Activated CD4-positive, alpha-beta T cell treated with anti-CD3 and anti-CD28 coated beads, Interleukin-2, amount 50 U/mL, for 1 hour (primary cell): ENCODE measurements at places on chromosomes 13 and 19.

DNA sequence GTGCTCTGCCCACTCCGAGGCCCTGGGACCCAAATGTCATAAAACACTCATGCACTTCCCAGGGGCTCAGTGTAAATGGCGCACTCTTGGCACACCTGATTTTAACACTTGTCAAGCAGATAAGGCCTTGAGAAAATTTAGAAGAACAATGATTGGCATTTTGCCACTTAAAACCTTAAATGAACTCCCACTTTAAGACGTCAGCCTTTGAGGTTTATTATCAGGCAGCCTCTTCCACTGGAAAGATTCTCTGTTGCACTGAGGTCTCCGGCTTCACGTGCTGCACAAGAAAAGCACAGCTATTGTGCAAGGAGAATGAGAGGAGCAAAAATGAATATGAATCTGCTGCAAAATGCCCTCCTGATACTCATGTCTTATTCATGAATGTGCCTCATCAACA is 38.5 kb upstream of the ATP11A start:
- DNase-seq: no peak

DNA sequence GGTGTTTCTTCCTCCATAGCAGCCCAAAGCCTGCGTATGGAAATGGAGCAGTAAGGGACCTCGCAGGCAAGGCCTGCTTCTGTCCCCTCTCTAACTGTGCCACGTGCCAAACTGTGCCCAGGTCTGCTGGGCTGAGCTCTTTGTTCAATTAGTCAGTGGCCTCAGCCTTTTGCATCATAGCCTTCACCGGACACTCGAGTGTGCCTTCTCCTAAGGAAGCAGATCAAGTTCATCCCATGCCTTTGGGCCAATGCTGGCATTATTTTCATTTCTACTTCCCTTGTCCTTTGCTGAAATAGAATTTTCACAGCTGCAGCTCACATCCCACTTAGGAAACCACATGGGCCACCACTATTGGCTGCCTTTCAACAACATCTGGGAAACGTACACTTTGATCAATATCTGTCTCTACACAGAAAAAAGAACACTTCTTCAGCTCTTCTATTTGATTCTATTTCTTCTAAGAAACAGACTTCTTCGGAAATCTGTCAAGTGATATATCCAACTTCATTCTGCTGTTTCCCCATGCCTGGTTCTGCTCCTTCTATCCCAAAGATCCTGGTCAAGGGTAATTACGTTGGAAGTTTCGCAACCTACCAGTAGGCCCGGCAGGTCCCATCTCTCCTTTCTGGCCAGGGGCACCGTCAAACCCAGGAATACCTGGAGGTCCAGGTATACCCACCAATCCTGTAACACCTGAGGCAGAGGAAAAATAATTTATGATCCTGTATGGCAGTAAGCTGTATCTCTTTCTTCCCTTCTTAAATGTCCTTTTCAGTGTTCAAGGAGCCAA is 143.9 kb downstream of the COL4A1 start:
- no peak for DNase-seq

GRCh38 chr13:27139565-27139964 is 32.0 kb downstream of the USP12 start:
- DNase-seq: no peak

- DNase-seq: peak; percentile 64
Measured at GRCh38 chr13:106570299-106570852, 2.4 kb upstream of the ARGLU1 start.

DNA sequence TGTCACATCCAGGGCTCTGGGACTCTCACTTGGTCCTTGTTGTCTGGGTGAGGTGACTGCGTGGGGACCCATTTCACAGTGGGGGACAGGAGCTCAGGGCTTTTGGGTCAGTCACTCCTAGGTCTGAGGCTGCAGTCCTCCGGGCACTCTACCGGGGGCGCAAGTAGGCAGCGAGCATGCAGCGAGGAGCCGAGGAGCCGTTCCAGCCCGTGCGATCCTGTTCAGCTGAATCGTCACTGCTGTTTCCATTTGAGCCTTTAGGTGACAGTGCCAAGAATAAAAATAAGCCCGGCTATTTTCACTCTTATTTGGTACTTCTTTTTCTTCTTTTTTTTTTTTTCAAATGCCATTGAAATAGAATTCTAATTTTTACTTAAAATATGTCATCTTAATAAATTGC is 126.5 kb downstream of the ZNF536 start:
- DNase-seq: no peak

DNA sequence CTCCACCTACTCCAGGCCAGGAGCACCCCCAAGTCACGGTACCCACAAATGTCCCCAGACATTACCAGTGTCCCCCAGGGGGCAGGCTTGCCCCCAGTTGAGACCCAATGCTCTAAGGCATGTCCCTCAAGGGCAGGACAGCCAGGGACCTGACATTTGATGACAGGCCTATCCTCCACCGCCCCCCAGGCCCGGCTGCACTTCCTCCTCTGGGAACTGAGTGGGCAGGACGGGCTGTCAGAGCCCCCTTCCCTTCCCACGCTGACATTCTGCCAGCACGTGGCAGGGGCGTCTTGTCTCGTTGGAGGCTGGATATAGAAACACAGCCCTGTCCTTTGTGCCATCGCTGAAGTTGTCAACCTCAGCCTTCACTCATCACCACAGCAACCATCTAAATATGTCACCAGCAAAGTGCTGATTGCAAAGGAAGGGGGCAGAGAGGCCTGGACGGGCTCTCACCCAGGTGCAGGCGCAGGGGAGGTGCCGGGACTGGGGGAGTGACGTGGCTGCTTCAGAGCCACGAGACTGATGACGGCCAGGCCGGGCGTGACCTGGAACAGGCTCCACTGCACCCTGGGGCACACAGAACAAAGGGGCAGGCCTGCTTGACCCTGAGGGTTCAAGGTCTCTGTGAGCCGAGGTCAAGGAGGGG is 38.4 kb downstream of the GNG7 start:
- no peak for DNase-seq

DNA sequence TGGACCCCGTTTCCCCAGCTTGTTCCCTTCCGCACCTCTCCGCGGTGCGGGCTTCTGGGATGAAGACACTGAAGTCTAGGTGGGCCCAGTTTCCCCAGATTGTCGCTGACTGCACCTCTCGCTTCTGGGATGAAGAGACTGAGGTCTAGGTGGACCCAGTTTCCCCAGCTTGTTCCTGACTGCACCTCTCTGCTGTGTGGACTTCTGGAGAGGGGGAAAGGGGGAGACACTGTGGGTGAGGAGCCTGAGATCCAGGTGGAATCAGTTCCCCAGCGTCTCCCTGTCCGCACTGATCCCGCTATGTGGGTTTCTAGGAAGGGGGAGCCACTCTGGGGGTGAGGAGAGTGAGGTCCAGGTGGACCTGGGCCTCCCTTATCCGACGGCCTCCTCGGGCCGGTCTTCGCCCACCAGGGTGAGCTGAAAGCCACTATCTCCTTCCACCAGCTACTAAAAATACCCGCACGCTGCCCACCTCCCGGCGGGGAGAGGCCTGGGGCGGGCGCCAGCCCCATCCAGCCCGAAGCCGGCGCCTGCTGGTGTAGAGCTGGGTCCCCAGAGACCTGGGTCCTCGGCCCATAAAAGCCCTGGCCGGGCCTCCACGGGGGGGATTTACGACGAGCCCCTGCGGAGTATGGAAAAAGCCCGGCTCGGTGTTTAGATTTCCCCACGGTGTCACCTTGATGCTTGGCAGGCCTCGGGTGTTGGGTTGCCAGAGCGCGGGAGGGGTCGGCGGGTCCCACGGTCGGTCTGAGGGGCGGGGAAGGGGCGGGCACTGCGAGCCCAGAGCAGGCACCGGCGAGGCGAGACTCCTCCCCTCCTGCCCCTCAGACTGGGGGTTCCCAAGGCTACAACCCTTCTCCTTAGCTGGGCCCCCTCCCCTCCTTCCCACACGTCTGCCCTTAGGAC is 10.6 kb downstream of the FUT6 start:
- no peak for DNase-seq

DNA sequence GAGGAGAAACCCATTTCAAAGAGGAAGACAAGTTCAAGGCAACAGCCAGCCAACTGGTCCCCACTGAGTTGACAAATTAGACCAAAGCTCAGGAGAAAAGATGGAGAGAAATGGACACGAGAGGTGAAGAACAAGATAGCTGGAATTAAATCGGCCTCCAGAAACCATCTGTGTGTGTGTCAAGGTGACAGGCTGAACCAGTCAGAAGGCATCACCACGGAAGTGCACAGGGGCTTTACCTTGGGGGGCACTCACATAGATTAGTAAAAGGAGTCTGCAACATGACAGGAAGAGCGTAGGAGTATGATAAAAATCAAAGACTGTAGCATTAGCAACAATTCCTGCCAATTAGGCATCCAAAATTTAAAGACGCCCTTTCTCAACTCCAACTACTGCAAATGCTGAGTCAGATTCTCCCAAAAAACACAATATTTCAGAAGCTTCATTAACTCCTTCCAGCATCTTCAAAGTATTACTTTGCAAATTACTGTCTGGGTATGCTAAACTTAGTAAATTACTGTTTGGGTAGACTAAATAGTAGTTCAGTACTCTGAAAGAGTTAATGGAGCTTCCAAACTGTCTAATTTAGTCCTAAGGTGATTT is 66.2 kb downstream of the FOXO1 start:
- DNase-seq: no peak

DNA sequence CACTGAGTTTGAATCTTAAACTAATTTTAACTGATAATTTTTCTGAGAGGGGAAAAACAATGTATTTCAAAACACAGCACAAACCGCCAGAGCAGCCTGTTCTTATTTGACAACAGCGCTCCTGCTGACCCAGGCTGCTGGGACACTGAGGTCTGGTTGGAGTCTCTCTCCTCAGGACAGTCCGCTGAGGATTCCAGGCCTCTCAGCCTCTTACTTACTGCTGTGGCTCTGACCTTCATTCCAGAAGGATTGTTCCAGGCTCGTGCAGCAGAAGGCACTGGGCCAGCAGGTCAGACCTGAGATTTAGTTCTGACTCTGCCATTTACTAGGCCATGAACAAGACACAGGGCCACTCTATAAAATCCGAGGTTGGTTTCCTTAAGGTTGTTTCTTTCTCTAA is 393.6 kb downstream of the TDRD3 start:
- DNase-seq: no peak
